Activated CD4-positive, alpha-beta T cell treated with anti-CD3 and anti-CD28 coated beads, Interleukin-2, amount 50 U/mL, for 24 hours (primary cell): ENCODE measurements at places on chromosomes 7 and 10.

- DNase-seq, result no peak
Observed at GRCh38 chr10:52121688-52122087, 192.4 kb upstream of the DKK1 start.

GRCh38 chr7:47453093-47454061, 128.5 kb downstream of the TNS3 start:
- DNase-seq, result no peak

- DNase-seq, result no peak
Observed at GRCh38 chr10:33331379-33331694, 3.1 kb downstream of the NRP1 start.

- DNase-seq, result no peak
Observed at GRCh38 chr10:128710098-128710797, 584.0 kb upstream of the MKI67 start.

- DNase-seq, result no peak
Observed at GRCh38 chr7:25656581-25657026, 428.3 kb upstream of the NPVF start.

- DNase-seq, result no peak
Observed at GRCh38 chr10:2682491-2682890, 384.9 kb upstream of the PFKP start.

DNA sequence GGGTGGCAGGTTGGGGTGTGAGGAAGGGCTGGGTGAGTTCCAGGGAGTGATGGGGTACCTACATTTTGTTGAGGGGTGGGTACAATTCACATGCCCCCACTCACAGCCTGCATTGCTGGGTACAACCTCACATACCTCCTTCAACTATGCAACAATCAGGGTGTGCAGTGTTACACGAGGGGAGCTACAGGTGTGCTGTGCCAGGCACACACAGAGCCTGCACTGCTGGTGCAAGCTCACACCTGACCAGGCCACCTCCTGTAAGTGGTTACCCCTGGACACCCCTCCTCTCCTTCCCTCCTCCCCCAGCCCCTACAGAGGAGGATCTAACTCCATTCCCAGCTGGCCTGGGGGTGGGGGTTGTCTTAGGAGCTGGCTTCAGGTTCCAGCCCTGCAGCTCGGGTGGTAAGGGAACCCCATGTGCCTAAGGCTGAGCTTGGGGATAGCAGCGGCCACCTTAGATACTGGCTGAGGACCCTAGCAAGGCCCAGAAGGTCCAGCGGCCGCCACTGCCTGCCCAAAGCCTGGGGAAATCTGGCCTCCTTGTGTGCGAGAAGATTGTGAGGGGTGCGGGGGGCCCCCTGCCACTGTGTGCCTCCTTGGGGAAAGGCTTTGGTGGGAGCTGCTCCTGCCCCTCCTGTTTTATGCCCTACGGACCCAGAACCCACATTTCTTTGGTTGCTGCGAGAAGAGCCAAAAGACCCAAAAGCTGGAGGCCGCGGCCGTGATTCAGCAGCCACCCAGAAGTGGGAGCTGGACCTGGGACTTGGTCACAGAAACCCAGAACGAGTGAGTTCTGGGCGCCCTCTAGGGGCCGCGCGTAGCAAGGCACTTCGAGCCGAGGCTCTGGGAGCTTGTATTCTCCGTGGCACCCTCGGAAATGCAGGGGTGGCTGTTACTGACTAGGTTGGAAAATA, 10.8 kb downstream of the TLX1 start:
- peak; percentile 78 for DNase-seq

DNA sequence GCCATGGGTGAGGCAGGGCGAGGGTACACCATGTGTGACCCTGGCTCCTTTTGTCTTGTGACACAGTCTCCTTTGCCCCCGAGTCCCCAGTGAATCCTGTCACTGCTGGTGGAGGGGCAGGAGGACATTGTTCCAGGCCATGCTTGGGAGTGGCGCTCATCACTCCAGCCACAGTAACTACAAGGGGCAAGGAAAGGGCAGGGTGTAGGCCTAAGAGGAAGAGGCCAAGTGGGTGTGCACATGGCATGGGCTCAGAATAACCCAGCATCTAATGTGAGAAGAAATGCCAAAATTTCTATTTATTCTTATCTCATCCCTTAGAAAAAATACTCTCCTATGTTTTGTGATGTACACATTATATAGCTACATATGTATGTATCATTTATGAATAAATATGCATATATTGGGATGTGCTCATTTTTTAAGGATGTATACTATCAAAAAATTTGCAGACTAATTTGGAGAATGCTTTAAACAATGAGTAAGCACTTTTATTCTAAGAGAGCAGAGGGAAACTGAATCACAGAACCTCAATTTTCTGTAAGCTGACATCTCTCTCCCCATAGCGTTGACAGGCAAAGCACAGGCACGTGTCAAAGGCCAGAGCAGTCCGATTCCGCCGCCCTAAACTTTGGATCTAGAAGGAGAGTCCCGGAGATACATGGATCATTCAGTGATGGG, 36.9 kb downstream of the RNF32 start:
- DNase-seq, result no peak

DNA sequence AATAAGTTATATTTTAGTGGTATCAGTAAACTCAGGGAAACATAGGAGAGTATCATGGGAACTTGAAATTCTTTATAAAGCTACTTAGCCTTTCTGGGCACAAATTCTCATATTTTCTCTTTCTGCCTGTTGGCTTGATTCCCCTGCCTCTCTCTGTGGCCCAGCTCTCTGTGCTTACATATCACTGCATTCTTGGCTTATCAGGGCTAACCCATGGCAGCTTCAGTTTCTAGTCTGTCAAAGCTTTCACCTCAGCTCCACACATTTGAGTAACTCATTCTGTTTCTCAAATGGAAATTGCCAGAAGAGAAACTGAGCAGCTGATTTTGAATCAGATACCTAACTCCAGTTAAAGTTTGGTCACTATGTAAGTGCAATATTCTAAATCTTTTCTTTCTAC, 713.1 kb downstream of the DNAJB9 start:
- no peak for DNase-seq

GRCh38 chr10:9189448-9189847, 1135.0 kb downstream of the GATA3 start:
- DNase-seq, result no peak

DNA sequence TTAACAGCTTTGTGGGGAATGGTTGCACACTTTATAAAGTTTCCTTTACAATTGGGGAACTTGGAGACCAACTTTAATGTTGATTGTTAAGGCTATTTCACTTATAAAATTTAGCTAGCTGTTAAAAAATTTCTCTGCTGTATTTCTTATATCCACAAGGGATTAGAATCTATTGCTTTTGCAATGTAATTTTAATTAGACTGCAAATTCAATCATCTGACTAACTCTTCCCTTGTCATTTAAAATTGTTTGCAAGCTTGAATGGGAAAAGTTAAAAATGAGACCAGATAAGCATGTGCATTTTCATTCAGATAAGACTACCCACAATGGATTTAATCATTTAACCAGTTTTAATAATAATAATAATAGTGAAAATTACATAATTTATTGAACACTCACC, 213.2 kb downstream of the BICC1 start:
- no peak for DNase-seq

DNA sequence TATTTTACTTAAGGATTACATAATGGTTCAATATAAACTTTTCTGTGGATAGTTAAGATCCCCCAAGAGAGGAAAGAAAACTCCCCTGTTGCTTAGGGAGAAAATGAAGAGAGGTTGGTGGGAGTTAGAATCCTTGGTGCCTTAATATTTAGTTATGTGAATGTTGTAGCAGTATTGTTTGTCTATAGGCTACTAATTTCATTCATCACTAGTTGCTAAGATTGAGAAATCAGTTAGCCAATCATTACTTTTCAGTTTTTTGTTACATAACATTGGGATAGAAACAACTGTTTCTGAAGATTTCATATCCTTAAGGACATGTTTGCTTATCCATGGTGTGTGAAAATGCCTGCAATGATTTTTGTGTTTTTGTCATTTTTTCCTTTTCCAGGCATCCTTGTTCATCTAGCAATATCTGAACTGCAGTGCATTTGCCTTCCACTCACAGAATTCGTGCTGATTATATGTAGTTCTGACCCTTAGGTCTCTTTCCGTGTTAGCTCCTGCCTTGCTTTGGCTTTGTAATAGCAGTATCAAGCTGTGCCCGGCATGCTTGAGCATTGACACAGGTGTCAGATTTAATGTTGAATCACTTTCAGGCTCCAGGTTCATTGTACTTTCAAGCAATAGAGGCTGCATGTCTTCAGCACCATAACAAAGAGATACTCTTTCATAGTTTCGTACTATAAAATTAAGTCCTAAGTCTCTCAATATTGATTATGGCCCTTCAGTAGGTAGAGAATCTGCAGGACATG, 85.0 kb downstream of the PODXL start:
- no peak for DNase-seq

DNA sequence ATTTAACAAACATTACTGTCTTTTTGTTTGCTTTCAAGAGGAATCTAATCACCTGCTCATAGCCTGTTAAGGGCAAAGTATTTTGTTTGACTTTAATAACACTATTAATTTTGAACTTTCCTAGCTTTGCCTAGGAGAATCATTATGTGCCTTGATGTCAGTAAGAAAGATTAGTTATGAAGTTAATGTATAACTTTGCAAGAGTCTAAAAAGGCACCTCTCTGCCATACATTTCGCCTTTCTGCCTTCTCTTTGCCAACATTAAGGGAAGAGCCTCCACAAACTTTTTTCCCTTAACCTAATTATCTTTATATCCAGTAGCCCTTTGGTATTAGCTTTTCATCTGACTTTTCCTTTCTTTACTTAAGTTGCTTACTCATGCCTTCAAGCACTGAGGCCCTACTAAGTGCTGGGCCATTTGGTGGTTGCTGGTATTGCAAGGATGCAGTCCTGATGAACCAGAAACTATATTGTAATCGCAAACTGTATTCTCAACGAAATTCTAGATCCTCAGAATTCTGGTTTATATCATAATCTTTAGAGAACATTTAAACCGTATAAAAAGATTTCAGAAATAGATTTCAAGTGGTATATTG, 108.5 kb downstream of the SND1 start:
- DNase-seq, result no peak

DNA sequence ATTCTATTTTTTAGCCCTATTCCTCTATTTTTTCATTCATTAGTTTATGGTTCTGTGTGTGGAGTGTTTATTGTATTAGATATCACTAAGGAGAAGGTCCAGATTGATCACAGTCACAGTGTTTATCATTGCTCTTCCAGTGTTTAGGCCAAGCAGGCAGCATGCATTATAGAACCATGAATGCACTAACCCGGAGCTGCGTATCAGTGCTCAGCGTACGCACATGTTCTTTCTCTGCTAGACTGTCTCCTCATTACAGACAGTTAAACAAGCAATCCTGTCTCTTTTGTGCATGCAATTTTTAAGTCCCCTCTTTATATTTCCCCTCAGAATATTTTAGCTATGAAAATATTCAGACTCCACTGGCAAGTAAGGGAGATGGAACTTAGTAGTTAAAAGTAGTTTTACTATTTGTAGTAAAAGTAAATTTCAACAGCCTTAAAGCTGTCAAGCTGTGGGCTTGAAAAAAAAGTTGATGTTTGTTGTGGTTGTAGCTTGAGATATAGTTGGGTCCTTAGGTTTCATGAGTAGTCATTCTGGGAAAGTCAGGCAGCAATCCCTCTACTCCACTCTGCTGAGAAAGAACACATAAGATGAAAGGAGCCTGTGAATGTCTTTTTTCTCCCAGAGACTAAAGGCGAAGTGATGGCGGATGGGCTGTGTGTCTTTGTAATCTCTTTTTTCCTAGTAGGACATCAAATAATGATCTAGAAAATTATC, 260.4 kb downstream of the CDK14 start:
- DNase-seq, result no peak

- DNase-seq, result no peak
Observed at GRCh38 chr10:116268976-116269375, 4.0 kb downstream of the GFRA1 start.

- no peak for DNase-seq
Observed at GRCh38 chr10:95547197-95547596, 14.0 kb downstream of the SORBS1 start.

DNA sequence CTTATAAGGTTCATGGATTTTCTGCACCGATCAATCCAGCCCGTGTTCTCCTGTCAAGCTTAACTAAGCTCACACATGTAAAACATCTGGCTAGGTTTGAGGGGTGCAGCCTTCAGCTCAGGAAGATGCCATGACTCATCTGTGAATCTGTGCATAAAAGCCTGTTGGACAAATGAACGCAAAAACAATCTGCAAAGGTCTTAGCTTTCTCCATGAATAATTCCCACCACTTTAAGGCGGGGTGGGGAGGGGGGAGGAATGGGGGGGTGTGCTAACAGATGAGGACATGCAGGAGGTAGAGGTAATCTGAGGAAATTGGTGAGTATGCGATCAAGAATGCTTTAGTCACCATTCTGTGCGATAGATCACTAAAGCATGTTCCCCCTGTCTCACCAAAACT, 4.8 kb downstream of the DOCK4 start:
- DNase-seq, result no peak

DNA sequence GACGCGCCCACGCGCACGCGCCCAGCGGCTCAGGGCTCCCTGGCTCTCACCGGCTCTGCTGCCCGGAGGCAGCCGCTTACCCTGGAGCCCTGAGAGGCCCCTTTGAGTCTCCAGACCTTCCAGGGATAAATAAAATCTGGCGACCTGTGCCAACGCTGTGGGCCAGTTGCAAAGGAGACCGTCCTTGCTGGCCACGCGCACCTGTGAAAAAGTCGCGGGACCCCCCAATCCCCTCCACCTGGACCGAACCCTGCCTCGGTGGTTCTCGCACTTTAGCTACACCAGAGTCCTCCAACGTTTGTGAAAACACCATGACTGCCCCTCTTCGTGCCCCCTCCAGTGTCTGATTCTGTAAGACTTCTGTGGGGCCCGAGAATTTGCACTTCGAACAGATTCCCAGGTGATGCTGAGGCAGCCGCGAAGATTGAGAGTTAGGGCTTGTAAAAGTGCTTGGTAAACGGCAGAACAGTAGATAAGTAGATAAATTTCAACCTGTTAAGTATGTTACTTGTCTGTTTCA, 102.4 kb upstream of the SVIL start:
- DNase-seq, result no peak

DNA sequence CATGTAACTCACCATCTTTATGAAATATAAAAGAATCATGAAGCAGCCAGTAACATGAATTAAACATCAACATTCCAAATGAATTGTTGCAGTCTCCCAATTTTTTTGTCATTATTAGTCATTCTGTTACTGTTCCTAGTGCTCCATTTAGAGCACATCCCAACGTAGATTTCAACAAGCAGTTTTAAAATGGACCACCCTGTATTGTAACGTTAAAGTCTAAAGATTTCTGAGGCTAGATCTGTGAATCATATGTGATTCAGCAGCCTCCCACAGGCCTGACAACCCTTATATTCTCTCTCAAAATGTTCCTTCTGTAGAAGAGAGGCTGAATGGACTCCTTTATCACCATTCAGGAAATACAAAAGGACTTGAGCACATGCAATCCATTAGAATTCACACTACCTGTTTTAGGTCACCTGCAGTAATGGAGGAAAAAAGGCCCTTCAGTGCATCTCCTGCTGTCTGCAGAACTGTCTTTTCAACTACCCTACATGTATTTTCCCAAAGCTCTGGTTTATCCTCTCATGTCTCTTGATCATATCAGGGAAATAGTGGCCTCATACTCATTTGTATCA, 81.4 kb downstream of the CACNA2D1 start:
- DNase-seq, result no peak

GRCh38 chr7:1262441-1262840, 29.8 kb downstream of the UNCX start:
- DNase-seq, result no peak

GRCh38 chr7:131007439-131008330, 273.7 kb upstream of the KLF14 start:
- peak; percentile 70 for DNase-seq
